ENCODE measurements at places on chromosomes 1 and 21. TPM values are rescaled to one million over a fixed set of nuclear protein-coding genes. Genes with fewer than 3 reads are reported as not detected.

Gene KLHDC7A
- not detected for polyA plus RNA-seq

Gene TFF3
- polyA plus RNA-seq = not detected

Gene SH2D2A
- 2.1 TPM for polyA plus RNA-seq

Gene TTC22
- polyA plus RNA-seq = 3.6 TPM

Gene TCEA3
- polyA plus RNA-seq = 0.69 TPM

Gene ANKRD65
- polyA plus RNA-seq = not detected

Gene LCA5L
- not detected for polyA plus RNA-seq

Gene TMOD4
- polyA plus RNA-seq = 1.0 TPM

Gene LEFTY2
- polyA plus RNA-seq = 0.20 TPM

Gene MFSD2A
- 1.5 TPM for polyA plus RNA-seq

Data from IgD-negative memory B cell (primary cell).